ENCODE measurements at places on chromosomes 4 and X.

- no peak for DNase-seq
Observed at GRCh38 chr4:180655886-180656285, 1587.3 kb upstream of the TENM3 start.

DNA sequence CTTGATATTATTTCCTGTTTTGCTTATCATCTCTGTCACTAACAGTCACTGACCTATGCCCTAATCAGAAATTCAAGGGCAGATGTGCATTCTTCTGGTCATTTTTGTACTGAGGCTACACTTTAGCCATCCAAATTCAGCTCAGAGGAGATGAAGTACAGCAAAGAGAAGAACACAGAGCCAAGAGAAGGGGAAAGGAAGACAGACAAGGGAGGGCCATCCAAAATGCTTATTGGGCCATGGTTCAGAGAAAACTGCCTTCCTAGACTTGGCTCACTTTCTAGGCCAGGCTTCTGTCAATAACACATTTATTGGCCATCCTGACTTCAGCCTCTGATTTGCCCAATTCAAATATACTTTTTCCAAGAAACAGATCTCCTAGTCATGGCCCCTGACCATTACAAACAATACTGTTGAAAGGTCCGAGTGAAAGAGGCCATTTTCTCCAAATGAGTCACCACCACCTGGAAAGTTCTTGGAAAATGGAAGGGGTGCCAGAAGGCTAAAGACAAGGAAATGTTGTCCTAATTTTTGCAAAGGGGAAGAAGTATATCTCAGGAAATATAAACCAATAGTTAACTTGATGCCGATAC is 56.4 kb downstream of the DCX start:
- DNase-seq = no peak

DNA sequence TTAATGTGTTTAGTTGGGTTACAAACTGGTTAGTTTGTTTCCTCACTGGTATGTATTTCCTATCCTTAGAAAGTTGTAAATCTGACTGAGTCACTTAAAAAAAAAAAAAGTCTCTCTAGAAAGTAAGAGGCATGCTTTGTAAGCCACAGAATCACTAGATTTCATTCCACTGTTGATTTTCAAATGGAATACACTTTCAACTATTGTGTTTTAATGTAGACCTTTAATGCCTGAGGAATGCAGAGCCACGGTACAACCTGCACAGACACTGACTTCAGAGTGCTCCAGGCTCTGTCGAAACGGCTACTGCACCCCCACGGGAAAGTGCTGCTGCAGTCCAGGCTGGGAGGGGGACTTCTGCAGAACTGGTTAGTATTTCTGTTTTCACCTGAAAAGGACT is 88.6 kb downstream of the HHIP start:
- no peak for DNase-seq

GRCh38 chr4:26161030-26161824 is 159.6 kb upstream of the RBPJ start:
- no peak for DNase-seq

DNA sequence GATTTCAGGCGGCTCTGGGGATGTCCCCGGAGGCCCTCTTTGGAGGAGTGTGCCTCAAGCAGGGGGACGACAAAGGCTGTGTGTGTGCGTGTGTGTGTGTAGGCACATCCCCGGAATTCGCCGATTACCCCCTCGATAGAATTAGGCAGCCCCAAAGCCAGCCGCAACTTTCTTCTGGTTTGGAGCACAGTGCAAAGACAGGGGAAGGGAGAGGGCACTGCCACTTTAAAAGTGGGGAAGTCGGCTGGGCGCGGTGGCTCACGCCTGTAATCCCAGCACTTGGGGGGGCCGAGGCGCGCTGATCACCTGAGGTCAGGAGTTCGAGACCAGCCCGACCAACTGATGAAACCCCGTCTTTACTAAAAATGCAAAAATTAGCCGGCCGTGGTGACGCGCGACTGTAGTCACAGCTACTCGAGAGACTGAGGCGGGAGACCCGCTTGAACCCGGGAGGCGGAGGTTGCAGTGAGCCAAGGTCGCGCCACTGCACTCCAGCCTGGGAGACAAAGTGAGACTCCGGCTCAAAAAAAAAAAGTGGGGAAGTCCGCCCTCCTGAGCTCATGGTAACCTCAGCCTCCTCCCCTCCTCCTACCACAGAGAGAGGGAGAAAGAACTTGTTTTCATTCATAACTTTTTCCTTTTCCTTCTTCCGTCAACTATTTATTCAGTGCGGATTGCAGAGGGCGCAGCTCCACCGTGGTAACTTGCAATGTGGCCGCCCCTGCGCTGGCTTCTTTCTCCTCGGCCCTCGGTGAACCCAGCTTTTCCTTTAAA is 2.4 kb downstream of the SPRY1 start:
- peak; percentile 29 for DNase-seq

- DNase-seq = no peak
Observed at GRCh38 chrX:153941336-153942252, 2.8 kb downstream of the RENBP start.

DNA sequence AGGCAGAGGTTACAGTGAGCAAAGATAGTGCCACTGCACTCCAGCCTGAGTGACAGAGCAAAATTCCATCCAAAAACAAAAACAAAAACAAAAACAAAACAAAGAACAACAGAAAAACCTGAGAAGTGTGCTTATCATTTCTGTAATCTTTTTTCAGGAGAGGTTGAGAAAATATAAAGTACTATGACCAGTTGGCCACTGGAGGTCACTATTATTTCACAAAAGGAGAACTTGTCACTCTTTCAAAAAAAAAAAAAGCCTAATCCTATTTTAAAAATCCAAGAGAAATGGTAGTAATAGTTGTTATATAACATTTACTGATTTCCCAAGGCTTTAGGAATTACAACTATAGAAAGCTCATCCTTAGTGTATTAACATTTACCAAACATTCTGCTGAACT is 24.9 kb upstream of the RNF150 start:
- DNase-seq = no peak

DNA sequence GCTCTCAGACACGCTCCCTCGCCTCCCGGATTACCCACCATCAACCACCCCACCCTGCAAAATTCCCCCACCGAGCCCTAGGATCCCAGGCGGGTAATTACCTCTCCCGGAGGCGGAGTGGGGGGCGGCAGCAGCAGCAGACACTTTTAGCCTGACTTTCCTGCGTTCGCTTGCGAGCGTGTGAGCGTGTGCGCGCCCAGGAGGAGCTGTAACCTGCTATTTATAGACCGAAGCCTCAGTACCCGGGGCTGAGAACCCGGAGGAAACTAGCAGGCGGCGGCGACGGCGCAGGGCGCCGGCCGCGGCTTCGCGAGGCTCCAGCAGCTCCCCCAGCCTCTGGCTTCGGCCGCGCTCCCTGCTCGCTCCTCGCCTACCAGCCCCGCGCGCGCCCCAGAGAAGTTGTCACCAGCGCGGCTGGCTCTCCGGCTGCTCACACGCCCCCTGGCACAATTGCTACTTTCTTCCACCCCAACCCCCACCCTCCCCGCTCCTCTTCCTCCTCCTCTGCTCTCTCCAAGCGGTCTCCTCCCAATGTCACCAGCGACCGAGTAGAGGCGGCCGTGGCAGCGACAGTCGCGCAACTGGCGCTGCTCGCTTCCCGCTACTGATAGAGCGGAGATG is at the start of gene INPP4B:
TSS of gene INPP4B (minus strand) at position 194 of the 621 bp plus-strand sequence.
- no peak for DNase-seq

DNA sequence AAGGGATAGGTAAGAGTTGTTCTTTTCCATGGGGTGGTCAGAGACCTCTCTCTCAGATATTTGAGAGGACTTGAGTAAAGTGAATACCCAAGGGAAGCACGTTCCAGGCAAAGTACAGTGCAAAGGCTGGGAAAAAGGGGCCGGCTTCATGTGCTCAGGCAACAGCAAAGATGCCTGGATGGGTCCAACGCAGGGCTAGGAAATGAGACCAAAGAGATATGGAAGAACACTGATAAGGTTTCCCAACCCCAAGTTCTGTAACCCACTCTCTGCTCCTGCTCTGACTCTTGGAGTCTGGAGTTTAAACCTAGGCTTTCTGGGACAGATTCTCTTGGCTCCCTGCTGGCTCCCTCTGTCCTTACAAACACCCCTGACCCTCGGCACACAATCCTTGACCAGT is 36.2 kb upstream of the PROM1 start:
- no peak for DNase-seq

DNA sequence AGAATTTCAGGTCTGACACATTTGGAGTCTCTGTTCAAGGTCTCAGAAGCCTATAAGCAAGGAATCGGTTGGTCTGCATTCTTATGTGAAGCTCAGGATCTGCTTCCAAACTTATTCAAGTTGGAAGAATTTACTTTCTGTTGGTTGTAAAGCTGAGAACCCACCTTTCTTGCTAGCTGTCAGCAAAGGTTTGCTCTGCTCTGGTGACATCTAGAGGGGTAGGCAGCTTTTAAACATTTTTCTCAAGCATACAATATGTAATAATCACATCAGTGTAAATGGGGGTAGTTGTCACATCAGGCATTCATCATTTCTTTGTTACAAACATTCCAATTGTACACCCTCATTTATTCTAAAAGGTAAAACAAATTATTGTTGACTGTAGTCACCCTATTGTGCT is 935.2 kb downstream of the TRAM1L1 start:
- DNase-seq = no peak

DNA sequence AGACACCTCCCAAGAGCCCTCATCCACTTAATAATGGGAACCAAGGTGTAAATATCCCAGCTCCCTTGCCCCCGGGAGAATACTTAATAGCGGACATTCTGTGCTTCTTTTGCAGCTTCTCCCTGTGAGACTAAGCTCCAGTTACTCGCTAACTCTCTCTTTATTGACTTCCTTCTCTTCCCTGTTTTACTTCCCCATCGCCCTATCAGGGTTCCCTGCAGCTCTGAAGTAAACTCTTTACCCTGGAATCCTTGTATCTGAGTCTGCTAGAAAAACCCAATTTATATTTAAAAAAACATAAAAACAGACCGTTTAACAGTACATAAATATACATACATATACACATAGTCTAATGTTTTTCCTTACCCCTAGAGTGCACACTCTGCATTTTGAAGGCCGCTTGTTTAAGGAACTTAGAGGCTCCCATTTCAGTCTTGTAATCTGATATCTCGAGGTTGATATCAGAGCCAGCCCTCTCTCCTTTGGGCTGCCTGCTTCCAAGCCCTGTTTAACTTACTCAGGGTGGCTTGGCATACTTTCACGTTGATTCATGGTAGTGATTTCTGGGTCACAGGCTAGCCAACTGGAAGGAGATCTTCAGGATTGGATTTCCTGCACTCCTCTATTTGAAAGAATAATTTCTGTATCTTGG is 177.4 kb upstream of the SCML1 start:
- no peak for DNase-seq

- DNase-seq = no peak
Observed at GRCh38 chrX:39328661-39329060, 527.4 kb downstream of the MID1IP1 start.

GRCh38 chr4:82705169-82705927 is 93.2 kb downstream of the SCD5 start:
- DNase-seq = no peak

- DNase-seq = no peak
Observed at GRCh38 chrX:49155243-49155899, 7.2 kb upstream of the MAGIX start.

- no peak for DNase-seq
Observed at GRCh38 chr4:149897783-149898182, 82.1 kb upstream of the IQCM start.

DNA sequence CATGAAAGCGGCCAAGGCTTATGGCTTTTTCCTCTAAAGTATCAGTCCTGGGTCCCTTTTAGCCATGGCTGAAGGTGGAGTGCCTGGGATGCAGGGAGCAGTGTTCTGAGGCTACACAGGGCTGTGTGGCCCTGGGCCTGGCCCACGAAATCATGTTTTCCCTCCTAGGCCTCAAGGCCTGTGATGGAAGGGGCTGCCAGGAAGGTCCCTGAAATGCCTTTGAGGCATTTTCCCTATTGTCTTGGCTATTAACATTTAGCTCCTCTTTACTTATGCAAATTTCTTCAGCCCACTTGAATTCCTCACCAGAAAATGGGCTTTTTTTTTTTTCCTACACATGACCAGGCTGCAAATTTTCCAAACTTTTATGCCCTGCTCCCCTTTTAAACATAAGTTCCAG is 657.0 kb downstream of the DACH2 start:
- no peak for DNase-seq

GRCh38 chr4:37453281-37453998 is 208.9 kb downstream of the NWD2 start:
- DNase-seq = no peak

DNA sequence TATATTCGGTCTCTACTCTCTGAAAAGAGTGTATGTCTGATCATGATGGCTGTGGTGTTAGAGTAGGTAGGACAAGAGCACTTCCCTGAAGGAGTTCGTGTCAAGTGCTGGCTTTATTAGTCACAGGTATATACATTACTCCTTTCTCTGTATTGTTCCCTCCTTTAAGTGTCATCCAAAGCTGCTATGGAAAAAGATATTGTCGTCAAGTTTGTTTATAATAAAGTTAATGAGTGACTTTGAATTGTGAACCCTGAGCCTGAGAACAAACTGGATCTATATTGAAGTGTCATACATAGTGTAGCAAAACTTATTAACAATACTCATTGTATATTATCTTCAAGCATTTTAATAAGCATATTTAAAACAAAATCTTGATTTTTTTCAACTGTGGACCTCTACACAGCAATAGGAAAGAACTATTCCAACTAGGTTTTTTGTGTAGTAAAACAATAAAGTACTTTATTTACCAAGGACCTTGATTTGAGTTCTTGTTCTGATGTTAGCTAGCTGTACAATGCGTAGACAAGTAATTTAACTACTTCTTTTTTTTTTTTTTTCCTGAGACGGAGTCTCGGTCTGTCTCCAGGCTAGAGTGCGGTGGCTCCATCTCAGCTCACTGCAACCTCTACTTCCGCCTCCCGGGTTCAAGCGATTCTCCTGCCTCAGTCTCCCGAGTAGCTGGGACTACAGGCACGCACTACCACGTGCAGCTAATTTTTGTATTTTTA is 177.7 kb downstream of the RAPGEF2 start:
- no peak for DNase-seq

- DNase-seq = no peak
Observed at GRCh38 chr4:47838445-47838844, 578 bp upstream of the CORIN start.

DNA sequence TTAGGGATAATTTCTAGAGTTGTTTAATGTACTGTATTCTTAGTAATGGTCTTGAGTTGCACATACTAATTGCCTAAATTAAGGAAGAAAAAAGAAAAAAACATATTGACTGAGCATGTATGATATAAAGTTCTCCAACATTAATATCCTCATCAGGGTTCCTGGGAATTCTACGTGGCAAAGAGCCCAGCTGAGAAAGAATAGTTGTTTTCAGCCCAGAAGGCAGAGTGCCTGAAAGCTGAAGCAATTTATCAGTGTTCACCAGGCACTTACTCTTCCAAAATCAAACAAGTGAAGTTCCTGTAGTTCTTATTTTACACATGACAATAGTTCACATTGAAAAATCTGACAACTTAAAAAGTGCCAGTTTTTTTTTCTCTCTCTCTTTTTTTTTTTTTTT is 27.7 kb downstream of the YIPF7 start:
- DNase-seq = no peak

Data from activated naive CD8-positive, alpha-beta T cell treated with anti-CD3 and anti-CD28 coated beads, Interleukin-2, amount 50 U/mL, for 16 hours (primary cell).